ENCODE measurements at places on chromosomes 16 and 17. TPM values are rescaled to one million over a fixed set of nuclear protein-coding genes. Genes with fewer than 3 reads are reported as not detected.

The P2RX1 gene
- total RNA-seq: 160 TPM

The KRTAP17-1 gene
- not detected for total RNA-seq

The RTN4RL1 gene
- total RNA-seq: 1.6 TPM

The NPW gene
- 3.8 TPM for total RNA-seq

The P2RX5 gene
- 31.5 TPM for total RNA-seq

The CCL3 gene
- 1.6 TPM for total RNA-seq

The MRPL10 gene
- 93.2 TPM for total RNA-seq

The SRL gene
- total RNA-seq: under 0.01 TPM

The CHST4 gene
- total RNA-seq: not detected

The RGS11 gene
- 1.3 TPM for total RNA-seq

The NPIPA2 gene
- not detected for total RNA-seq

The OR3A2 gene
- total RNA-seq: 12.7 TPM

The CCDC78 gene
- total RNA-seq: 2.7 TPM

The ATP1B2 gene
- not detected for total RNA-seq

The GSPT1 gene
- total RNA-seq: 20.5 TPM

The DHX58 gene
- 47.4 TPM for total RNA-seq

The NPIPA7 gene
- 0.27 TPM for total RNA-seq

The CCL17 gene
- not detected for total RNA-seq

The FOXN1 gene
- total RNA-seq: not detected
